RWPE1 (cell line): ENCODE measurements at places on chromosomes 7 and 10.

- DNase-seq = no peak
Observed at GRCh38 chr7:69342154-69342884, 256.0 kb upstream of the AUTS2 start.

GRCh38 chr7:49398236-49398635 is 375.2 kb upstream of the VWC2 start:
- no peak for DNase-seq

DNA sequence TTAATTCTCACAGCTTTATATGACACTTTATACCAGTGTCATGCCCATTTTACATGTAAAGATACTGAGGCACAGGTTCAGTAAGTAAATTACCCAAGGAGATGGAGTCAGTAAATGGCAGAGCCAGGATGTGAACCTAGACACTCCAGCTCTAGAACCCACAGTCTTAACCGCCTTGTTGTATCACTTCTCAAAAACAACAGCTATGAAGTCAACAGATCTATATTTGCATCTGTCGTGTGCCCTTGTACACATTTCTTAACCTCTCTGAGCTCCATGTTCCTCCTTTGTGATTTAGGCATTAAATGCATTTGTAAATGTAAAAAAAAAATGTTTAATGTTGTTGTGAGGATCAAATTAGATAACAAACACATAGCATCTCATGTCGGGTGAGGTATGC is 716.2 kb downstream of the SUGCT start:
- DNase-seq = no peak

GRCh38 chr10:126468876-126469643 is 80.8 kb upstream of the ADAM12 start:
- no peak for DNase-seq

DNA sequence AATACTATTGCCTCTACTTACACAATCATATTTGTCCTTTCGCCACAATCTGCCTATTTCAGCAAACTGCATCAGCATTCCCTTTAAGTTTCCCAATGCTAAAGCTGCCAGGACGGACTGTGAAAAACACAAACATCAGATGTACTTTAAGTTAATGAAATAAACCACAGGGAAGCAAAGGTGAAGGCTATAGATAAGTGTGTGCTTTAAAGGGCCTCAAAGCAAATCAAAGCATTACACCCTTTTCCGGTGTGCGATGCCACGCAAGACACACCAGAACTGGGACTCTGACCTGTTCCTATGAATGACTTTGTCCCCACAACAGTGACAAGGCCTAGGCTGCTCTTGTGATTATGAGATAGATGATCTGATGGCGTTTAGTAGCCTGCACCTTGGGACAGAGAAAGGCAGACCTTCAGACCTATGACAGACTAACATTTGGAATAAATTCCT is 23.4 kb downstream of the SLC26A3 start:
- DNase-seq = no peak

- no peak for DNase-seq
Observed at GRCh38 chr7:139857791-139858190, 28.7 kb downstream of the TBXAS1 start.

GRCh38 chr10:104734433-104734832 is 93.3 kb downstream of the SORCS3 start:
- DNase-seq = peak; percentile 13

DNA sequence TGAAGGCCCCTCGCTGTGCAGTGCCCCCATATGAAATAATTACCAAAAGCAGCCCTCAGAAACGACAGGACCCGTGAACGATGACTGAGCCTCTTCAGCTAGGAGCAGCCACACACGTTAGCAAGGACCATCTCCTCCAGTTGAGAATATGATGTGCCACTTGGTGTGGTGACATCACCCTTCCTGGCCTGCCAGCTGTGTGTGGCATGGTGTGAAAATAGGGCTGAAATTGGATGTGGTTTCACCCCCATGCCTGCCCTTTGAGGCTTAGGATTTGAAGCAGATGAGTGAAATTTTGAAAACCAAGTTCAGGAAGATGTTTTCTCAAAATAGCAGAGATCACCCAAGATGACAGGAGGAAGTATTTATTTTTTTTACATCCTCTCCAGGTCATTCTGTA is 49.1 kb upstream of the BTBD16 start:
- no peak for DNase-seq

DNA sequence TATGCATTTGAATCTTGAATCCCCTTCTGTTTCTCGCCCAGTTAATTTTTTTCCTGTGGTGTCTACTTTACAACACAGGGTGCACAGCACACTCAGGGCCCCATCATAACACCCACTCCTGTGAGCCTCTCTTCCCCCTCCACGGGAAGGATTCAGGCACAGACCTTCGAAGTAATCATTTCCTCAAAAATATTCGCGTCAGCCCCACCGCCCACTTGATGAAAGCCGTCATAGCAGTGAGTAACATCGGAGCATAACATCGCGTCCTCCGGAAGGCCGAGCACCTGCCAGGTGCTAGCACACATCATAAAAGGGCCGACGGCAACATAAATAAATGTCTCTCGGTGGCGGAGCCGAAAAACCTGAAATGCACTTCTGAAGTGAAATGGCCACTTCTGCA is 201.7 kb upstream of the ADARB2 start:
- no peak for DNase-seq

DNA sequence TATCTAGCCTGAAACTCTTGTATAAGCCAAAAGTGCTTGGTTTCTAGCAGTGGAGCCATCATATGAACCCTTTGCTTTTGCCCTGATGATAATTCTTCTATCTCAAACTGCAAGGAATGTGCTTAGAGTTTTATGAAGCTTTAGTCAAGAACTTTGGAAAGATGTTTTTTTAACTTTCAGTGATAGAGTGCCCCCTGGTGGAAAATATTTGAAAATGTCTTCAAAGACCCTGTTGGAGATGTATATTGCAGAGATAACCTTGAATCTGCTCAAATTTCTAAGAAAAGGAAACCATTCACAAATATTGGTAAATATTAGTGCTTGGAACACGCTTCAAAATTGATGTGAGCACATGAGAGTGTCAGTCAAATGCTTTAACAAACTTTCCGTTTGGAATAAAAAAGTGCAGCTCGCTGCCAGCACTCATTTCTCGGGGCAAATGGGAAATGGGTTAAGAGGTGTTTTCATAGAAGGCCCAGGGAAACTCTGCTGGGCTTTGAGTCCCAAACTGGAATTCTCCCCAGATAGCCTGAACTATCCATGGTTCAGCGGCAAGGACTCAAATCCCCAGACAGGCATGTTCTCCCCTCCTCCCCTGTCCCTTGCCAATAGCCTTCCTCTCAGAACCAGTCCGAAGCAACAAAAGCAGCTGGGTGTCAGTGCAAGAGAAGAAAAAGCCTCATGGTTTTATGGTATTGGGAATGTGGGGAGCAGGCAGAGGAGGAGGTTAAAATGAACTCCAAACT is 129.3 kb downstream of the MYOF start:
- DNase-seq = peak; percentile 55

DNA sequence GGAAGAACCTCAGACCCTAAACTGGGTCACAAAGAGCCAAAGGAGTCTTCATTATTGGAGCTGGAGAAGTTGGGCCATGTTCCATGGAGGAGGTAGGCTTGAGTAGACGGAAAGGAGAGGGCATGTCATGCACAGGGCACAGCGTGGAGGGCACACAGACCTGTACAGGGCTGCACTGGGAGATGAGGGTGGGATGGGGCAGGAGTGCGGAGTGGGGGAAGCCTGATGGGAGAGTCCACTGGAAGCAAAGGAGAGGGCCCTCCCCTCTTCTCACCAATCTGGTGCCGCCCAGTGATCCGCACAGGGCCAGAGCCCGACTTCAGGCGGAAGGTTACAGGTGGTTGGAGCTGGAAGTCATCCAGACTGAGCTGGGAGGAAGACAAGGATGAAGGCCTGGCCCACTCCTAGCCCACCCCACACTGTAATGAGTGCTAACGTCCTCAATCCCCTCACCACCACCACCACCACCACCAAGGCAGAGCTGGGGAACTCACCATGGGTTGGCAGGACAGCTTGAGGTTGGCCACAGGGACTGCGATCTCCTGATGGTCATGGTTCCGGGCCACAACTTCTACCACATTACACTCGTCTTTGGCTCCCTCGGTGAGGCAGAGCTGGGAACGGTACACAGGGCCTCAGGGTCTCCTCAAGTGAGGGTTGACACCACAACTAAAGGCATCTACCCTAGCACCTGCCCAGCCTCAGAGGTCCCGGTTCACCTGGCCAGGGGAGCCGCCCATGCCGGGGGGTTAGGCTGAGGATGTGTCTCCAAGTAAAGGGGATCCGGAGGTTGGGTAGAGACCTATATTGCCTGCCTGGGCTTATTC is 1.0 kb downstream of the NPM3 start:
- DNase-seq = no peak

GRCh38 chr10:127905001-127905847 is 1.7 kb upstream of the PTPRE start:
- DNase-seq = no peak

DNA sequence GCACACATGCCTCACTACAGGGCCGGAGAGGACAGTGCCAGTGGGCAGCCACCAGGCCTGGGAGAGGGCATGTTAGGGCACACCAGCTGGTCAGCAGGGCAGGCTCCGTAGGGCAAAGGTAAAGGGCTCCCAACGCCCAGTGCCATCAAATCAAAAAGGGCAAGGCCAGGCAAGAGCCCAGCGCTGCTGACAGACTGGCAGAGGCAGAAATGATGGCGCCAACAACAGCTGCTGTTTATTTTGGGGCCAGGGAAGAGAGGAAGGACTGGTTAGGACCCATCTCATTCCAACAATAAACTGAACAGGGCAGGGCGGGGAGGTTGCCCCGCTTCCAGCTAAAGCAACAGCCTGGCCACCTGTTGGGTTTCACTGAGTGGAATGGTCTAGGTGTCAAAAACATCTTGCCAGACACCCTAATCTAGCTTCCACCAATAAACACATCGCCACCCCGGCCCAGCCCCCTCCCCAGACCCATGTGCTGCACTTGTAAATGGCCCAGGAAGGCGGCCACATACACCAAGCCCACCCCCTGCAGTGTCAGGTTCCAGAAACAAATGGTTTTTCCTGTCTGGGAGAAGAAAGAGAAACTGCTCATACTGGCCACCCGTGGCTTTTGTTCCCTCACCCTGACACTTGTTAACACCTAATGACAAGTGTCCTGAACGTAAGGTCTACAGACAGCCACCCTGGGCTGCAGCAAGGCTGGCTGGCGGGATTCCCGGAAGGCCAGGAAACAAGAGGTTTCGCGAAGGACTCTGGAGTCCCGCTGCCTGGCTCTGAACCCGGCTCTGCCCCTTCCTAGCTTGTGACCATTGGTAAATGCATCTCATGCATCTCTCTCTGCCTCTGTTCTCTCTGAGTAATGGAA is 15.3 kb downstream of the SH3PXD2A start:
- DNase-seq = no peak
